ENCODE measurements at places on chromosomes 3 and 15.

DNA sequence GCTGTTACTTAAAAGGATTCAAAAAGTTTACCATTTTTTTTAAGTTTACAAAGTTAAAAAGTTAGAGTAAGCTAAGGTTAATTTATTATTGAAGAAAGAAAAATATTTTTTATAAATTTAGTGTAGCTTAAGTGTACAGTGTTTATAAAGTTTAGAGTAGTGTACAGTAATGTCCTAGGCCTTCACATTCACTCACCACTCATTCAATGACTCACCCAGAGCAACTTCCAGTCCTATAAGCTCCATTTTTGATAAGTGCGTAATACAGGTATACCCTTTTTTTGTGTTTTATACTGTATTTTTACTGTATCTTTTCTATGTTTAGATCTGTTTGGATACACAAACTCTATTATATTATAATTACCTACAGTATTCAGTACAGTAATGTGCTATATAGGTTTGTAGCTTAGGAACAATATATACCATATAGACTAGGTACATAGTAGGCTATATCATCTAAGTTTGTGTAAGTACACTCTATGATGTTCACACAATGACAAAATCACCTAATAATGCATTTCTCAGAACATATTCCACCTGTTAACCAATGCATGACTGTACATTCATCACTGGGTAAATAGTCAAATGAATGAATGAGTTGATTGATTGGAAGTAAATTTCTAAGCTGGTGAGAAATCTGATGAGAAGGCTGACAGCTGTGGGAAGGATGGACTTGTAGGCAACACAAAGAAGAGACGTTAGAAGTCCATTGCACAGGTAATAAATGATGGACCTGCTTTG lies 95.2 kb upstream of the CDIN1 start:
- DNase-seq: peak; percentile 43

- peak; percentile 23 for DNase-seq
Measured at GRCh38 chr3:191254098-191254873, 55.2 kb downstream of the OSTN start.

- peak; percentile 68 for DNase-seq
Measured at GRCh38 chr15:95698951-95699350, 631.5 kb upstream of the NR2F2 start.

DNA sequence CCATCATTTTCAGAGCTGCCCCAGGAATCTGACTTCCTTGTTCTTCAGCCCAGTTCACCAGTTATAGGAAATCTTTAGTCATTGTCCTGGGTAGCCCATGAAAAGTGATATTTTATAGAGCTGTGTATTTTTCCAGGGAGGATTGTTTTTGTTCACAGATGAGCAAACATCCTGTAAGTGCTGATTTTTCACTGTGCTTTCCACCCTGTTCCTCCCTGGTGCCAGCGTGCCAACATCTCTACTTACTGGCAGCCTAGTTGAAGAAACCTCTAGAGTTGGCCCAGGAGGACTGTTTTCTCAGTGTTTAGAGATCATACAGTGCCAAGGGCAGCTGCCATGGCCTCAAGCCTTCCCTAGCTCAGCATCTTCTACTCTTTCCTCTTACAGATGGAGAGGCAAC lies 41.3 kb downstream of the ST6GAL1 start:
- no peak for DNase-seq

DNA sequence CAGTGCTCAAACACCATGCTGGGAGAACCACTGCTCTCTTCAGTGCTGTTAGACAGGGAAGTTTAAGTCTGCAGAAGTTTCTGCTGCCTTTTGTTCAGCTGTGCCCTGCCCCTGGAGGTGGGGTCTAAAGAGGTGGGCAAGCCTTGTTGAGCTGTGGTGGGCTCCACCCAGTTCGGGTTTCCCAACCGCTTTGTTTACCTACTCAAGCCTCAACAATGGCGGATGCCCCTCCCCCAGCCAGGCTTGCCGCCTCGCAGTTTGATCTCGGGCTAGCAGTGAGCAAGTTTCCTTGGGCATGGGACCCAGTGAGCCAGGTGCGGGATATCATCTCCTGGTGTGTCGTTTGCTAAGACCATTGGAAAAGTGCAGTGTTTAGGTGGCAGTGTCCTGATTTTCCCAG lies 670.2 kb upstream of the ALCAM start:
- no peak for DNase-seq

GRCh38 chr3:130795396-130795795 lies 48.8 kb upstream of the PIK3R4 start:
- DNase-seq: no peak

DNA sequence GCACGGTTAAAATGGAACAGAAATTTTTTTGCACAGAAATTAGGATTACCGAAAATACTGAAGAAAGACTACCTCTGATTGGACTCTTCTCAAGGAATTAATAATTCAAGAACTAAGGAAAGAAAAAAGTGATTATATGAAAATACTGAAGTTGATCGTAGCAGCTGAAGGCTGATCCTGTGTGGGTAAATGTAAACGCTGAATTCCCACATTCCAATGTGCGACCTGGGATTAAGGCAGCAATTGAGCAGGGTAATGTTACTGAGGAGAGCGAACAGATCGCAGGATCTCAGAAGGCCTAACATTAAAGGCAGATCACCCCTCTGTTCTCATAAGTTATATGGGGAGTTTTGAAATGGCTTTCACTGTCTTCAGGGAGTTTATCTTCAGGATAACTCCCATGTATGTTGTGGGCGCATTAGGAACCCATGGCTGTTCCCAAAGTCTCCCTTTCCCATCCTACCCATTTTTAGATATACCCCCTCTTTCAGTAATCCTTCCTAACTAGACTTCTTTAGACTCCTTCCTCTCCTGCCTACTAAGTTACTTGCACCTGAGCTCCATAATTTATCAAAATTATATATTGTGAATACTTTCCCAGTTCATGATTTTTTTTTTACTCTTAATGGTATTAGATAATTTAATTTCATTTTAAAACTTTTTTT lies 1.0 kb upstream of the UBL7 start:
- DNase-seq: peak; percentile 15

GRCh38 chr3:20023623-20024405 lies 11.8 kb upstream of the PP2D1 start:
- DNase-seq: no peak

DNA sequence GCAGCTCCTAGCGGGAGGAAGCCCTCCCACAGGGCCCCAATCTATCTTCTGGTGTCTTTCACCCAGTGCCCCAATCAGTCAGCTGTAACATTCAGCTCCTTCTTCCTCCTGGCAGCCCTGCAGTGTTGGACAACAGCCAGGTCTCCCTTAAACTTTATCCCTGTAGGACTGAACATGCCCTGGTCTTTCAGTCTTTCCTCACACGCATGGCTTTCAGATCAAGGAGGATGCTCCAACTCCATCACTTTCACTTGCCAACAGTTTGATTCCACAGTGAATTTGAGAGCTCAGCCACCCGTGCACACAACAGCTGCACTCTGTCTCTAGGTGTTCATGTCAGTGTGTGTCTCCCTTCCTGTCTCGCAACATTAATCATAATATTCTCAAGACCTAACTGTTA lies 28.5 kb upstream of the LRRC34 start:
- DNase-seq: no peak

DNA sequence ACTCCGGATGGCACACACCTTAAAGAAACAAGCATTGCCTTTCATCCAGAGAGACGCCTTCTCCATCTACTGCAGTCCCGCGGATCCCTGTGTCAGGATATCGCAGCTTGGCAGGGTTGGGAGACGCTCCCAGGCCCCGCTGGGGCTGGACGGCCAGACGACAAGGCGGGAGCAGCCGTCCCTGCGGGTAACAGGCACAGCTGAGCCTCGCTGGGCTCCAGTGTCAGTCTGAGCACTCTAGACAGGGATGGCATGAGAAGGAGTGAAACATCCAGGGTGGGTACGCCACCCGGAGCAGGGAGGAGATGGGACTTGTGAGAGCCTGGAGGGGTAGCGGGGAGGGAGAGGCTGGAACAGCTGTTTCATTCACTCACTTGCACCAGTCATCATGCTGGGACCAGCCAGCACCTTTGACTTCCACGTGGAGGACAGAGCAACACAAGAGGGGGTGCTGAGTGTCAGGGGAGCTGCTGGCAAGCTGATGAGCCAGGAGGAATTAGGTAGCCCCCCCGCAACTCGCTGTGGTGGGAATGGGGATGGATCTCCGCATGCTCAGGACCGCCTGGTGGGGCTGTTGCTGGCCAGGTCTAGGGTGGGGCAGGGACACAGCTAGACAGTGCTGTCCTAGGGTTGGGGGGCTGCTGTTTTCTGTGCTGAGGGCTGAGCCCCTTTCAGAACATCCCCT lies 31.6 kb upstream of the SNRPA1 start:
- DNase-seq: no peak

GRCh38 chr3:99940350-99940749 lies 122.7 kb downstream of the CMSS1 start:
- DNase-seq: no peak

DNA sequence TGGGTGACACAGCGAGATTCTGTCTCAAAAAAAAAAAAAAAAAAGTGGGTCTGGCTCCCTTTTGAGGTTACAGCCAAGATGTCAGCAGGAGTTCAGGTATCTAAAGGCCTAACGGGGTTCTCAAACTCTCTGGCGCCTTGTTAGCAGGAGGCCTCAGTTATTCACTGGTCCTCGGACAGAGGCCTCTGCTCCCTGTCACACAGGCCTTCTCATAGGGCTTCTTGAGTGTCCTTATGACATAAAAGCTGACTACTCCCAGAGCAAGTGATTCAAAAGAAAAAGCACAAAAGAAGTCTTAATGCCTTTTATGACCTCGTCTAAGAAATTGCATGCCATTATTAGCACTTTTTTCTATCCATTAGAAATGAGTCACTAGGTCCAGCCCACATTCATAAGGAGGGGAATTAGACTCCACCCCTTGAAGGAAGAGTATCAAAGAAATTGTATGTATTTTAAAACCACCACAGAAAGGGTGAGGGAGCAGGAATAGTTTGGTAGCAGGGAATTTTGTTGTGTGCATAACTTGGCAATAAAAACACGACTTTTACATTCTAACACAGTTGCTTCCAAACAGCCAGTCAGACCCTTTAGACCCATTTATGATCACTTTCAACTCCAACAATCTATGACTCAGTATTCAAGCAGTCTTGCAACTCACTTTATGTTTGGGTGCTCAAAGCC lies 90.3 kb downstream of the MEX3B start:
- peak; percentile 92 for DNase-seq

DNA sequence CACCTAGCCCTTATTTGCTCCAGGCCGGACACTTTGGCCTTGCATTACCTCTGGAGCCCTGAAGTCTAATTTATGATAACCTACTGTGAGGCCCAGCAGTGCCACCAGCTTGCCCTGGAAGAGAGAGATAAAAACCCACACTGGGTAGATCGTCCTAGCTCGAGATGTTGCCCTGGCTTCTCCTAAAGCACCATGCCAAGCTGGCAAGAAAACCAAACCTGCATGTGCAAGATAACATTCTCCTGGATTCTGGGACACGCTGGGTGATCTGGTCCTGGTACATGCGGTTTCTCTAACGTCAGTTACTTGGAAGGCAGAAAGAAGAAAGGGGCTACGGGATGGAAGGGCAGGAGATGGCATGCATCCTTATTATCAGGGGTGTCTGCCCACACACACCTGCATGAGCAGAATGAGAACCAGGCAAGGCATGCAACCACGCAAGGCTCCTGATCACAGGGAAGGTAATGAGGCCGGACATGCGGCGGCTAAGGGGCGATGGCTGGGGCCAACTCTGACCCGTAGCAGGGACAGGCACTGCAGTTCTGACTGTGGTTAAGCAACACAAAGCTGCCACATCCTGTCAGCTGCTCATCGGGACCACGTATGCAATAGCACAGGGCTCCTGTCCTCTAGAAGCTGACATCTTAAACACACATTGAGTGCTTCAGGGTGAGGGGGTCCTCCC lies 73.0 kb downstream of the OXNAD1 start:
- peak; percentile 24 for DNase-seq

- DNase-seq: no peak
Measured at GRCh38 chr3:52228266-52228665, 2.8 kb upstream of the TLR9 start.

GRCh38 chr3:71135373-71136088 lies 448.0 kb downstream of the FOXP1 start:
- DNase-seq: no peak

- DNase-seq: peak; percentile 26
Measured at GRCh38 chr3:105793040-105793439, 75.8 kb downstream of the CBLB start.

GRCh38 chr3:16053794-16054193 lies 120.7 kb upstream of the GALNT15 start:
- no peak for DNase-seq

All from EH (cell line).